NCI-H1048 (cell line): ENCODE measurements at places on chromosomes 16 and 17.

DNA sequence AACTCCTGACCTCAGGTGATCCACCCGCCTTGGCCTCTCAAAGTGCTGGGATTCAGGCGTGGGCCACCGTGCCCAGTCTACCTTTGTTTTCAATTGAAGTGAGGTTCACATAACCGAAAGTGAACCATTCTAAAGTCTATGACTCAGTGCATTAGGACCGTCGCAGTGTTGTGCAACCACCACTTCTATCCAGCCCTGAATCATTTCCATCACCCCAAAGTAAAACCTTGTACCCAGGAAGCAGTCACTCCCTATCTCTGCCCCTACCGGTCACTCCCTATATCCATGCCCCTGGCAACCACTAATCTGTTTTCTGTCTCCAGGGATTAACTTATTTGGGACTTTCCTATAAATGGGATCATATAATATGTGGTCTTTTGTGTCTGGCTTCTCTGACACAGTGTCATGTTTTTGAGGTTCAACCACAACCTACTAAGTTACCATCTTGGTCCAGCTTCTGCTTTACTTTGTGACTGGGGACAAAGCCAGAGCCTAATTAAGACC lies 28.3 kb upstream of the CDC42EP4 start:
- no peak for DNase-seq

DNA sequence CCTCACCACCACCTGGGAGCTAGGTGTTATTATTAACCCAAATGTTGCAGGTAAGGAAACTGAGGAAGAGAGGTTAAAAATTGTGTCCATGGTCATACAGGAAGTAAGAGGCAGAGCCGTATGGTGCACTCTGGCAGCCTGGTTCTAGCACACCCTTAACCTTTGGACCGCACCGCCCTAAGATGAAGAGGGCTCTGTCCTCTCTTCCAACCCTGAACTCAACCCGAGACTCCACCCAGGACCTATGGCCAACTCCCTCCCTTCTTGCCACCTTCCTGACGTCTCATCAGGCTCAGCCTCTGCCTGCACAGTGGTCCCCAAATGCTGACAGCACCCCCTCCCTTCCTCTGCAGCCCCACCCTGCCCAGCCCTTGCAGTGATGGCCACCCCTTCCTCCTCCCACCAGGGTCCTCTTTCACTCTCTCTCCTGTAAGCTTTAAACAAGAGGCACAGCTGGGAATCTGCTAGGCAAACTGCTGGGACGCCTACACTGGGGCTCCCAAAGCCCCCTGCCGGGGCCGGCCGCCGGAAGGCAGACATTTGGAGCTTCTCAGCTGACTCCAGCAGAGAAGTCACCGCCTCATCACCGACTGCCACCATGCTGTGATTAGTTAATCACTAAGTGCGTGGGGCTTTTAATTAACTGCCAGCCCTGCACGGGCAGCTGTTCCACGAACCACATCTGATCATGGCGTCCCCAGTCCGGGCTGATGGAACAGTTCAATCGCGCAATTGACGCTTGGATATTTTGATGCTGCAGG lies 16.7 kb upstream of the C16orf78 start:
- no peak for DNase-seq

- DNase-seq, result no peak
These were observed 1183.2 kb downstream of the CDH11 start for GRCh38 chr16:63938661-63939060.

DNA sequence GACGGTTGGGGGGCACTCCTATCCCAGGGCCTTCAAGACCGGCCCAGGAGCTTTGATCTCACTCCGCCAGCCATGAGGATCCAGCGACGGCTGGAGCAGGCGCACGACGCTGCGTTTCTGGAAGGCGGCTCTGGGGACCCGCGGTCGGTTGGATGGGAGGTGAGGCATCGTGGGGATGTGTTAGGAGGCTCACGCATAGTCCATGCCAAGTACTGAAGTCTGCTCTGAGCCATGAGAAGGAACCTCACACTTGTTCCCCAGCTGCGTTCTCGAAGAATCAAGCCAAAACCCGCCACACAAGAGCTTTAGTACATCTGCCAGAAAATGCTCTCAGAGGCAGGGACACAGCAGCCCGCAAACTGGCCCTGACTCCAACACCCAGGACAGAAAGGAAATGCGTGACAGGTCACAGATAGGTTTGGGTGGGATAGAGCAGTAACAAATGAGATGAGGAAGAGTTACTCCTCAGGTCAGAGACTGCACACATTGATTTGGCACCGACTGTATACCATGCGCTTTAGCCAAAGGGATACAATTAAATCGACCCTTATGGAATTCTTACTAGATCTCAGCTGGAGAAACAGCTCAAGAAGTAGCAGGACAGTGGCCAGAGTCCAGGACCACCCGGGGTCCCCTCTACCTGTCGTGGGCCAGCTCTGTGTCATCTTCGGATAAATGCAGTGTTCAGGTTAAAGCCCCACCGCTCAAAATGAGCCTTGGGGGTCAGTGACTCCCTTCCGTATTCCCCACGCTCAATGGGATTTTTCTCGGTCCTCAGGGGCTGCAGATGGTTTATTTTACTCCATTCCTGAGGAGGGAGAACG lies 6.7 kb upstream of the GSG1L start:
- DNase-seq, result no peak

- DNase-seq, result no peak
These were observed 25.2 kb upstream of the TNS4 start for GRCh38 chr17:40526668-40527067.
